Sigmoid colon (tissue), 7 donors: ENCODE measurements at places on chromosomes 6 and 20. TPM values are rescaled to one million over a fixed set of nuclear protein-coding genes. Genes with fewer than 3 reads are reported as not detected.

- DNase-seq = no peak
Observed at GRCh38 chr20:5686384-5687105, 63.7 kb upstream of the SHLD1 start.

- DNase-seq = no peak
Observed at GRCh38 chr20:53786445-53787267, 193.0 kb upstream of the ZNF217 start.

DNA sequence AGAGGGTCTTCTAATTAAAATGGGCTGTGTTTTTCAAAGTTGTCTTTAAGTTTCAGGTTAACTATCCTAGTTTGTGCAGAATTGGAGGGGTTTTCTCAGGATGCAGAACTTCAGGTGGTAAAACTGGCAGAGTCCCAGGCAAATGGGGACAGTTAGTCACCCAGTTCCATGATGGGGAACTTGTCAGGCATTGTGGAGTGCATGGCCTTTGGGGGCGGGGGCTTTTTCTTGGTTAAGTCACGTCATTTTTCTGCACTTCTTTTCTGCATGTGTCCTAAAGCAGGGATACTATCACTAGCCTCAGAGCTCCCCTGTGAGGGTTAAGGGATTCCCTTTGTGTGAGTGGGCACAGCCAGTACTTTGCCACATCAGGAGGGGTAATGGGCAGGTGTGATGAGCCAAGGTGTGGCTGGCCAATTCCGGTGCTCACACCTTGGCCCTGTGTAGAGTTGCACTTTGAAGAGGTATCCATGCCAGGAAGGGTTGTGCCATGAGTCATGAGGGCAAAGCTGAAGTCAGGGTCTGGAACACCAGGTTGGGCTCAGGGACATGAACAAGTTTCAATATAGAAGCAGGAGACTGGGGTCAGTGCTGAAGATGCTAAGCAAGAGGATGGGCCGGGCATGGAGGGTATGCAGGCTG is 126.0 kb upstream of the RREB1 start:
- DNase-seq = no peak

GRCh38 chr6:69285054-69285453 is 511.8 kb downstream of the LMBRD1 start:
- no peak for DNase-seq

- no peak for DNase-seq
Observed at GRCh38 chr6:11202513-11203305, 29.8 kb downstream of the NEDD9 start.

DNA sequence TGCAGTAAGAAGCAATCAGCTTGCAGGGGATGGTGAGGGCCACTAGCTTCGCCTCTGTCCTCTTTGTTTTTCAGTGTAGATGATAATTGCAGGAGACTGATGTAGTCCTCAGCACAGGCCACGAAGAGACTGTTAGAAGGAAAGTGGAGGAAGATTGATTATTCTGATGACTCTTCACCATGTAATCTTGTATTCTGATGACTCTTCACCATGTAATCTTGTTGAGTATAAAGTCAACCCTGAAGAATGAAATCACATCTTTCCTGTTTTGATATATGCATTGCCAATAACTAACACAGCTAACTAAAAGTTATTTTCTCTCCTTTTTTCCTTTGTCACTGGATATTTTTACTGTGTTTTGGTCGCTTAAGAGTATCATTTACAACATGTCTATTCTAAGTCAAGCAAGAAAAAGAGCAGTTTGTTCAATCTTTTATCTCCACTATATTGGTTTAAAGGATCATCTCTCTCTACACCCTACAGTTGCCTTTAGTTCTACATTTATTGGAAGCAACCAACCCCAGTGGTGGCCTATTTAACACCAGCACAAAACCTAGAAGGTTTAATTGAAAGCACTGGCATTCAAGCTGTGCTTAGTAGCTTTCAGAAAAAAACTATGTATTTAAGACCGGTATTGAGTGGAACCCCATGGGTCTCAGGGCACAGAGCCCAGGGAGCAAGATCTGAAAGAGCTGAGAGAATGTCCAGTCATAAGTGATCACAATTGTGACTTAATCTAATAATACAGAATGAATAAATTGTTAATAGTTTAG is 107.2 kb upstream of the BTBD3 start:
- DNase-seq = no peak

GRCh38 chr6:7156643-7157278 is 49.0 kb downstream of the RREB1 start:
- no peak for DNase-seq

- no peak for DNase-seq
Observed at GRCh38 chr6:1856381-1856780, 246.7 kb downstream of the FOXC1 start.

DNA sequence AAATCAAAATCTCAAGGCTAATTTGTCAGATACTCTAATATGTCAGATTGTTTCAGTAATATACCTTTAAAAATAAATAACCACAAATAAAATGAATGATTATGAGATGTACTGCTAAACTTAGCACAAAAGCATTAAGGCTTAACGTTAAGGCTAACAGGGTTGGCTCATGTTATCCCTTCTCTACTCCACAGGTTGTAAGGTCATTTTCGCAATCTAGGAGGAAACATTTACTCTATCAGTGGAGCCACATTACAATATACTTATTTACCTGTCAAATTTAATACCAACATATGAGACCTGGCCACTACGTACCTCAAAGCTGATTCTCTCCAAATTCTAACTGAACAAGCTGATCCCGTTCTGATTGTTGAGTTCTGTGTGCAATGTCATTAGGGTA is 95.7 kb downstream of the RCAN2 start:
- no peak for DNase-seq

DNA sequence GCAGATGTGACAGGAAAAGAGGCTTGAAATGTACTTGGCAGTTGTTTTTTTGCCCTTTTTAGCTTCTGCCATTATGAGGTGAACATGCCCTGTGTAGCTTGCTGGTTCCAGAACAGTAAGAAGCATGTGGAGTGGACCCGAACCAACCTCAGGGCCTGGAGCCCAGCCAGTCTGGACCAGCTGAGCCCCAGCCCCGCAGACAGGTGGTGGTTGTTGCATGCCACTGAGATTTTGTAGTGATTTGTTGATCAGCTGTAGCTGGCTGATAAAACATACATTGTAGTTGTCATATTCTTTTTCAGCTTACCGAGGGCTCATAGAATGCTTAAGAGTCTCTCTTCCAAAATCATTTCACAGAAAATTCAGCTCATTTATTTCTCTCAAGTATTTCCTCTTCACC is 182.2 kb downstream of the FARS2 start:
- no peak for DNase-seq

GRCh38 chr6:144534180-144534579 is 249.0 kb downstream of the UTRN start:
- DNase-seq = no peak

GRCh38 chr20:59864726-59865125 is 68.7 kb downstream of the SYCP2 start:
- DNase-seq = no peak

GRCh38 chr6:125853756-125854155 is 63.0 kb downstream of the NCOA7 start:
- no peak for DNase-seq

DNA sequence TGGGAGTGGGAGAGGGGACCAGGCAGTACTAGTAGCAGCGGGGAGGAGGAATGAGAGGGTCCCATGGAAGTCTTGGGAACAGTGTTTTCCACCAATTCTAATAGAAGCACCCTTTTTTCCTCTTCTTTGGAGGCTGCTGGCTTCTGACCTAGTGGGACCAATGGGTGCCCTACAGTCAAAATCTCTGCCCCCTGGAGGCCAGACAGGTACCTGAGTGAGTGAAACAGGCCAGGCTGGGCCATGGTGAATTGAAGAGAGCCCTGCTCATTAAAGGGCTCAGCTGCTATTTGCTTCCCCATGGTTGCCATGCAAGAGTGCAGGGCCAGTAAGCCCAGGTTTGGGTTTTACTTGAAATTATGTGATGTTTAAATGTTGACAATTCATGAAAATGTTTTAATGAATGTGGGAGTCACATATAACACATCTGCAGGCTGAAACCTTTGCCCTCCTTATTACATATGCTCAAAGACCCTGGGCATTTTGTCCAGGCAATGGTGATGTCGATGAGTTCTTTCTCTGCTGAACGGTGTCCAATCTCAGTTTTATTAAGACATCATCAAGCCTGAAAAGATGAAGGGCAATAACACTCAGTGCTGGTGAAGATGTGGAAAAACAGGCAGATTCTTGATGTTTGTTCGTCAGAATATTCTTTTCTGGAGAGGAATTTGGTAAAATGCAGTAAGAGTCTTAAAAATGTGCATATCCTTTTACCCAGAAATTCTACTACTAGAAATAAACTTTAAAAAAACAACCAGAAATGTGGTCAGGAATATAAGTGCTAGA is 42.3 kb upstream of the OCSTAMP start:
- no peak for DNase-seq

GRCh38 chr6:41663568-41663967 is 25.3 kb downstream of the MDFI start:
- DNase-seq = no peak

Gene SYNDIG1
- 0.27 TPM for total RNA-seq

Gene HCRTR2
- total RNA-seq = not detected

Gene CRISP3
- total RNA-seq = not detected

Gene VGLL2
- not detected for total RNA-seq

Gene HSPA12B
- total RNA-seq = 10.5 TPM

Gene KCNK5
- total RNA-seq = 3.7 TPM
